Stimulated activated CD8-positive, alpha-beta memory T cell treated with anti-CD3 and anti-CD28 coated beads, Interleukin-15, amount 100 ng/mL, for 1 hour (primary cell): ENCODE measurements at places on chromosomes 2 and 18.

GRCh38 chr2:8328217-8328616, 353.6 kb upstream of the ID2 start:
- no peak for DNase-seq

- no peak for DNase-seq
Observed at GRCh38 chr2:241224851-241225438, 36.5 kb downstream of the ANO7 start.

- no peak for DNase-seq
Observed at GRCh38 chr2:84781942-84782716, 98.8 kb downstream of the TRABD2A start.

DNA sequence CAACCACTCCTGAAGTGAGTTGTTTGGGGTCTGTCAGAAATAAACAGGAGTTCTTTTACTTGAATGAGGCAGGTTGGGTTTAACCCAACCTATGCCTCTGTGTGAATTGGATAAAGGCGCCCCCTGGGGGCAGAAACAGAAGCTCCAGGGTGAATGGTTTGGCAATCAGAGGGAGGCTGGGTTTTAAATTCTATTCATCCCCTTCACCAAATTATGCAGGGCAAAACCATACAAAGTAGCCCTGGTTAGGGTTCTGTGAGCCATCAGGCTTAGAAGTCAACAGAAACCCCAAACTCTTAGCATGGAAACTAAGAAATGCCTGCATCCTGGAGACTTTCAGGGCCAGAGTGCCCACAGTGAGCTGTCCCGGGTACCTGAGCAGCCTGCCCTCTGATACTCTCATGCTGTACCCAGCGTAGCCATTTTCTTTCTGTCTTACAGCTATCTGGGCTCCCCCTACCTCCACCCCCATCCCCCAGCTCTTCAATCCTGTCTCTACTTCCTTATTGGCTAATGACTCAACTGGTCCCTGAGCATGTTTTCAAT, 241.5 kb downstream of the ICOS start:
- DNase-seq = peak; percentile 38

GRCh38 chr18:60327880-60328279, 44.7 kb downstream of the MC4R start:
- no peak for DNase-seq

GRCh38 chr18:45061359-45061758, 380.7 kb downstream of the SETBP1 start:
- DNase-seq = no peak

GRCh38 chr2:165202239-165202638, 1.6 kb downstream of the SCN3A start:
- no peak for DNase-seq

GRCh38 chr2:220300806-220301205, 673.4 kb downstream of the SLC4A3 start:
- no peak for DNase-seq

DNA sequence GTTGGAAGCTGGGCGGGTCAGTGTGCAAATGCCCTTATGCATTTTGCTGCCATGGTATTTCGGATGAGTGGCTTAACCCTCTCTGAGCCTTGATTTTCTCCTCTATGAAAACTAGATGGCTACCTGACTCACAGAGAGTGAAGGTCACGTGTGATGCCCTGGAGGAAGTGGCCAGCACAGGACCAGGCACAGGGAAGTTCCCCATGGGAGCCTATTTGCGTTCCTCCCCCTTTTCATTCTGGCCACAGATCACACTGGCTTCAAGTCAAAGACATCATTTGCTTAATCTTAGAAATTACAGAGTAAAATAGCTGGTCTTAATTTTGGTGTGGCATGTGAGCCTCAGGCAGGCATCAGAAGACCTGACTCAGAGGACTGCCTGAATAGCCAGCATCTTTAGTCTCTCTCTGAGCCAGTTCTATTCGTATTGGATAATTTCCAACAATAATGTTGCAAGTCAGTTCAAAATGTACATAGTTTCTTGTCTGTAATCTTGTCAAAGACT, 57.6 kb upstream of the CD302 start:
- no peak for DNase-seq

DNA sequence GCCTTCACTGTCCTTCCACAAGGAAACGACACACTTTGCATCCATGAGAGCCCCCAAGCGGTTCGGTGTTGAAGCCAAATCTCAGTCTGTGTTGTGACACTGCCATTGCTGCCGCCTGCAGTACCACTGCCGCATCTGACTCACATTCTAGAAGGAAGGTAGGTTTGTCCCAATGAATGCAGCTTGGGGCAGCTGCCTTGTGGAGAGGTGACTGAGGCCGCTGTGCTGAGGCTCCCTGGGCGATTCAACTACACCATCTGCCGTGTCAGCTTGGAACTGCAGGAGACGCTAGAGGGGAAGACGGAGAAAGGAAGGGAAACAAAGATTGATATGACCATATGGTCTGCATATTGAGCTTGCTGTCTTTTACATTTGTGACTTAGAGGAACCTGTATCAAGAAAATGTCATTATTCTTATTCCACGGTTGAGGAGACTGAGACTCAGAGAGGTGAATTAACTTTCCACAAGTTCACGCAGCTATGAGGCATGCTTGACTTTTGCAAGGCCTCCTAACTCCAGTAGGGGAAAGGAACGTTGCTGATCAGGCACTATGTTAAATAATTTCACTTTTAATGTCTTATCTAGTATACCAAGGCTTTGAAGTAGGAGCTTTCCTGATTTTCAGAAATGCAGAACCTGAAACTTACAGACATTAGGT, 43.5 kb upstream of the LMAN1 start:
- DNase-seq = peak; percentile 46

- no peak for DNase-seq
Observed at GRCh38 chr18:24187689-24188088, 48.8 kb downstream of the CABYR start.
